ENCODE measurements at places on chromosomes 11 and 22.
A peak's percentile ranks its signal among the peaks of the same experiment; 100 is the strongest.

DNA sequence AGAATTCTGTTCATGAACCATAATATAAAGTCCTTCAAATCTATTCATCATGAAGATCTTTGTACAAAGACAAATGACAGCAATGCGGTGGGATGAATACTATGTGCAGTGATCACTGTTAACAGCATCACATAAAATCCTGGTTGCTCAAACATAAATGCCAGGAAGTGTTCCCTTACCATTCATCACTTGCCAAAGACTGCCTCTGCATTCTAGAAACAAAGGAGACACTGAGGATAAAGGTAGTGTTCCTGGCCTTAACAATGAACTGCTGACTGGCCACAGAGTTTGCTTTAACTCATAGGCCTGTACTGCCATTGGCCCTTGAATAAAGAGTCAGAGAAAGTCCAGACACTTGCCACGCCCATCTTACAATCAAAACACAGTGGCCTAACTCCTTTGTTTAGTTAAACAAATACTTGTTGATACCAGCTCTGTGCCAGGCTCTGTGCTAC lies 29.5 kb downstream of the C2CD3 start:
- no peak for DNase-seq

- DNase-seq, result no peak
These were observed 15.7 kb downstream of the NAP1L4 start for GRCh38 chr11:2976294-2977063.

DNA sequence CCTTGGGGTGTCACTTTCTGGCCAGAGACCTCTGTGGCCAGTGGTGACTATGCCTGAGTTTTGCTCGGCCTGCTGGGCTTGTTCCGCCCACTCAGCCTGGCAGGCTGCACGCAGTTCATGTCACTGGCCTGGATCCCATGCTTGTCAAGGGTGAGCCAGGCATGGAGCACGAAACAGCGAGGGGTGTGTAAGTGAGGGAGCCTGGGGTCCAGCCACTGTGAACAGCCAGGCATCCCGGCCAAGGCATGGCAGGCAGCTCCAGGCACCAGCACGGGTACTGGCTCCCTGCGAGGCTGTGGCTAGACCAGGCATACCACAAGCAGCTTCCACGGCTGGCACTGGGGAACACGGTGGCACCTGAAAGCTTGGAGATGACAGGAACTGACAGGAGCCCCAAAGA lies 214.3 kb downstream of the LRRC4C start:
- DNase-seq, result no peak

GRCh38 chr22:39545386-39546365 lies 13.1 kb upstream of the RPS19BP1 start:
- DNase-seq, result peak; percentile 75

DNA sequence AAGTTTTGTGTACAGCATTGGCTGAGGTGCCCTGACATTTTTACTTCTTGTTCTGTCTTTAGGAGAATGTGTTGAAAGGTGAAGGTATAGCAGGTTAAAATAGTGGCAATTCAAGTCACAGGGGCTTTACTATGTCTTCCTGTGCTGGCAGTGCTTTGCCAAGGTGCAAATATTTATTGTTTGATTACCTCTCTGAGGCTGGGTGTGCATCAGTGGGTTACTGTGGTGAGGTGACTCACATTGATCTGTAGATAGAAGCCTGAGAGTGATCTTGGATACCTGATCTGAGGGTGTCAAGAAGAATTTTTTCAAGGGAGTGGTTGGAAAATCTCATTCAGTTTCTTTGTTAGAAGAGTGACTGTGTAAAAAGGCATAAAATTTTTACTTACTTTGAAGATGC lies 90.0 kb downstream of the ARHGAP42 start:
- DNase-seq, result no peak

GRCh38 chr11:132347156-132348090 lies 977.0 kb downstream of the NTM start:
- no peak for DNase-seq

DNA sequence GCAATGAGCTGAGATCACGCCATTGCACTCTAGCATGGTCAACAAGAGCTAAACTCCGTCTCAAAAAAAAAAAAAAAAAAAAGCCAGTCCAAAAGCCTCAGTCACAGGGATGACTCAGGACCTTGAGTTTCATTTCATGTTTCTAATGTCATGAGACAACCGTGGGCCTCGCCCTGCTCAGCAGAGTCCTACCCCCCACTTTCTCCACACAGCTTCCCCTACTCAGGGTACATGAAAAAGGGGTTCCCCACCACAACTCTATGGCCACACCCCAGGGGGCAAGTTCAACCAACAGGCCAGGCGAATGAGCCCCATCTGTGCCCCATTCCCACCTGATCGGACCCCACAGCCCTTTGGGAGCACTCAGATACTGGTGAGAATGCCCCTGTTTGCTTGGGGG lies 24.3 kb upstream of the ADA2 start:
- peak; percentile 17 for DNase-seq

DNA sequence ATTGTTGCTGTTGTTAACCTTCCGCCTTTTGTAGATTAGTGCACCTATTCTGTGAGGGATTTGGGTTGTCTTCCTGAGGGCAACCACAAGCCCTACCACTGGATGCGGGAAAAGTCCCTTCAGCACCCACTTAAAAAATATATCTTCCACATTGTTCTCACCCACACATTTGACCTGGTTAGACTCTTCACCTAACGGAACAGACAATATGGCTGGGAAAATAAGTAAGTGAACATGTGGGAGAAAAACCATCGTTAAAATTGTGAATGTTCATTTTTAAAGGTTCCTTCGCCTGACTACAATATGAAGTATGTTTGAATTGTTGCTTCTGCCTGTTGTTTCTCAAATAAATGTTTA lies 72.0 kb upstream of the MPEG1 start:
- no peak for DNase-seq

- DNase-seq, result no peak
These were observed 5.3 kb downstream of the PHOX2A start for GRCh38 chr11:72238492-72239312.

DNA sequence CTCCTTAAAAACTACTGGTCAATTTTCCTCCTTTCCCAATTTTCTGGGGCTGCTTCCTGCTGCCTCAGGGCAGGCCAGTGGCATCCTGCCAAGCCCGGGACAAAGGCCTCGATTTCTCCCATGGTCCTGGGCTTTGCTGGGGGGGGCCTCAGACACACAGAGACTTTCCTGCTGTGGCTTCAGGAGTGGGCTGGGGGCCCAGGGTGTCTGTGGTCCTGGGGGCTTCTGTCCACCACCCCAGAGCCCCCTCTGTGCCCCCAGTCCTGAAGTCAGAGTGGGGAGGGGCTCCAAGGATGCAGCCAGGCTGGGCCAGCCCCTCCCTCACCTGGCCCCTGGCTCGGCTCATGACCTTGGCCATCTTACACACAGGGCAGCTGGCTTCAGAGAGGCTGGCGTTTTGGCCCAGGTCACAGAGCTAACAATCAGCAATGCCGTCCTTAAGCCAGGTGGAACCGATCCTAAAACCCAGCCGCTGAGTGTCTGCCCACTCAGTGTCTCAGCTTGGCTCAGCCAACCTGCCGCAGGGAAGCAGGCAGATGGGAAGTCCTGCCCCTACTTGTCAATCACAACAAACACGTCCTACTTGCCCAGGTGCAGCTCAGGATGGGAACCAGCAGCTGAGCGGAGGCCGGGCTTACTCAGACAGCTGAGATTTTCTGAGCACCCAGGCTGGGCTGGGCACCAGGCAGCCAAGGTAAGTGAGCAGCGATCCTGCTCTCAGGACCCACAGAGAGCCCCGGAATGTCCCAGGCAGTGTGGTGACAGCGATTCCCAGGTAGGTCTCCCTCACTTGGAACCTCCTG lies 34.6 kb downstream of the OSBPL5 start:
- no peak for DNase-seq

DNA sequence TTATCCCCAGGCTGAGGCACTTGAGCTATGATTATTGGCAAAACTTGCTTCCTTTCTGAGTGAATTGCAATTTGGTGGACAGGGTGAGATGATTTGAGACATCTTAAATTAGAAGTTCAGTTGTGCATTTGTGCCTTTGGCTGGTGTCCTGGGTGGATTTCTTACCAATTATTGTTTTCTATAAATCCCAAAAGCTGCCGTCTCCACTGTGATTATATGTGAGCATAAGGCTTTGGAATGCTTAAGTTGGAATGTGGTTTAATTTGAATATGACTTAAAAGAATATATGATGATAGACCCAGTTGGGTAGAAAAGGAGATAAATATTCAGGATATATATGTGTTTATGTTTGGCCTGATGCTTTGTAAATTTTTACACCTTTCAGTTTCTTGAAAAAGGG lies 70.0 kb downstream of the EXT2 start:
- no peak for DNase-seq

GRCh38 chr11:78476066-78476465 lies 58.4 kb upstream of the GAB2 start:
- DNase-seq, result no peak

- DNase-seq, result no peak
These were observed 54.3 kb upstream of the MUC15 start for GRCh38 chr11:26626346-26626745.

DNA sequence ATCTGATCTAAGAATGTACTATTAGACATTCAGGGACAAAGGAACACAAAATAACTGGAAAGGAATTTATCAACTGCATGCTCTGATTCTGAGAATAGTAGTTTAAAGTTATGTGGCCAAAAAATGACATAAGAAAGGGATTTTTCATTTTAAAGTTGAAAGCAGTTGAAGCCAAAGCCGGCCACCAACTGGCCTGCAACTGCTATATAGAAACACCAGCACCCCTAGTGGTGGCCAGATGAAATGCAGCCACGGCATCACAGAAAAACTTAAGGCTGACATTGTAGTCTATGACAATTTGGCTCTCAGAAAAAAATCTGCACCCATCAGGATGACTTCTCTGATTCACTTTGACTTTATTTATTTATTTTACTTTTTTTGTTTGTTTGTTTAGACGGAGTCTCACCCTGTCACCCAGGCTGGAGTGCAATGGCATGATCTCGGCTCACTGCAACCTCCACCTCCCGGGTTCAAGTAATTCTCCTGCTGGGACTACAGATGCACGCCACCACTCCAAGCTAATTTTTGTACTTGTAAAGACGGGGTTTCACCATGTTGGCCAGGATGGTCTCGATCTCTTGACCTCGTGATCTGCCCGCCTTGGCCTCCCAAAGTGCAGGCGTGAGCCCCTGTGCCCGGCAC lies 59.2 kb downstream of the SLC35F2 start:
- peak; percentile 59 for DNase-seq

GRCh38 chr11:117870103-117870952 lies 6.1 kb downstream of the FXYD6 start:
- no peak for DNase-seq

- no peak for DNase-seq
These were observed 87.3 kb downstream of the WNT11 start for GRCh38 chr11:76119032-76119431.

DNA sequence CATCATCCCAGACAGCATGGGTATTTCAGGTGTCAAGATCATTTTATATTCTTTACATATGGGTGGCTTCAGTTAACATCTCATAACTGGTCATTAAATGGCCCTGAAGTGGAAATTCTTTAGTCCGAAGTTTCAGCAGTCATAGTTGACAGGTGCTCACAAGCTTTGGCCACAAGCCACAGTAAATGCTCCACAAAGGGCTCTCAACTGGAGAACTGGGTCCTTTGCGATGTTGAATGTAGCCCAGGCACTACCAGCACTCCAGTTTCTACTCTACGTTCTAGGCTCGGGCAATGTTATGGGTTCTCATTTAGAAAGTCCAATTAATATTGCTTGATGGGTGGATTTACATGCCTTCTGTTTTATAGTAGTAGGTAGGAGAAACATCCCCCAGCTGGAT lies 206.3 kb downstream of the CWF19L2 start:
- no peak for DNase-seq

DNA sequence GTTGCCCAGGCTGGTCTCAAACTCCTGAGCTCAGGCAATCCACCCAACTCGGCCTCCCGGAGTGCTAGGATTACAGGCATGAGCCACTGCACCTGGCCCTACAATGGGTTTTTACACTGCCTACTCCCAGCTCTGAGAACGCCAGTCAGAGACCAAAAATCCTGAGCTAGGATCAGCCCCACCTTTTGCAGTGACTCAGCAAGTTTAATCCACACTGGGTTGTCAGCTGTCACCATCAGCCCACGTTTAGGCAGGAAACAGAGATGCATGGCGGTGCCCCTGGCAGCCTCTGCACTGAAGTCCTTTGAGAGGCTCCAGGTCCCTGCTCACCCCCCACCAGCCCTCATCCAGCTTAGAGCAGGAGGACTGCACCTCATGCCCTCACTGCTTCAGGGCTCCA lies 117.6 kb downstream of the ARHGAP8 start:
- DNase-seq, result no peak

- no peak for DNase-seq
These were observed 18.9 kb upstream of the TMEM121B start for GRCh38 chr22:17140022-17140421.

DNA sequence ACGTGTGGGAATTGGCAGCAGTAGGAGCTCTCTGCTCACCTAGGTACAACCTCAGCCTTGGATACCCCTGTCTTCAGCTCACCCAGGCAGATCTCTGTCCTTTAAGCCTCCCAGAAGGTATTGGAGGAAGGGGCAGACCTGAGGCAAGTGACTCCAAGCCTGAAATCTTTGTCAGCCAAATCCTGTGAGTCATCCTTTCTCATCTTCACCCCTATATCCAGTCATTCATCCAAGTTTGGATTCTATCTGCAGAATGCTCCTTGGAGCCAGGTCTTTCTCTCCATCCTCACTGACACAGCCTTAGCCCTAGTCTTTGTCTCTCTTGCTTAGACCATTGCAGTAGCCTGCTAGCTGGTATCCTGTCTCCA lies 10.4 kb upstream of the THY1 start:
- DNase-seq, result no peak

DNA sequence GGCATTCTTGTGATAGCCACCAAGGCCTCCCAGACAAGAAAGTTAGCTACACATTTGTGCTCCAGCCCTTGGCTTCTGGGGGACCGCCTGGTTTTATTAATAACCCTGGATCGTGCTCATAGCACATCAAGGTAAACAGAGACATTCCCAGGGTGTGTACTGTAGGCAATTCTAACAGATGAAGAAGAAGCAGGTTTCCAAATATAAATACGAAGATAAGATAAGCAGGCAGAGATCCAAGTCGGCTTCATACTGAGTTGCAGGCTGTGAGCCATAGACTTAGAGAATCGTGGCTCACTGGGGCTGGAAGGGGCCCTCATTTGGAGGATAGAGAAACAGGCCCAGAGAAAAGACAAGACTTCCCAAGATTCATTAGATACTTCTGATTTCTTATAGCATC lies 131.4 kb downstream of the TENM4 start:
- no peak for DNase-seq

DNA sequence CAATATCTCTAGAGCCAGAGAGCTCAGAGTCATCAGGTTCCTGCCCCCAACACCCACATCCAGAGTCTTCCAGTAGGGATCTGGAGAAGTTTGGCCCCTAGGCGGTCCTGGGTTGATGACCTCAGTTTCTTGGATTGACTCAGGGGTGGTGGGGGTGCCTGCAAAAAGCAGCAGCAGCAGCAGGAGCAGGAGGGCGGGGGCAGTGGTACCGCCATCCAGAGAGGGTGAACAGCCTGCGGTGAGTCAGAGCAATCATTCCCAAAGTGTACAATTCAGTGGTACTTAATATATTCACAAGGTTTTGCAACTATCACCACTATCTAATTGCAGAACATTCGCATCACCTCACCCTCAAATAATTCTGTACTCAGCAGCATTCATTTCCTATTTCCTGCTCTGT lies 9.9 kb upstream of the SEC14L3 start:
- no peak for DNase-seq

GRCh38 chr22:41360126-41360525 lies 21.6 kb upstream of the TEF start:
- no peak for DNase-seq
